ENCODE measurements at places on chromosomes 3 and 15.

- DNase-seq, result no peak
Observed at GRCh38 chr15:70578196-70578595, 185.2 kb downstream of the UACA start.

GRCh38 chr3:62109534-62109933, 263.8 kb downstream of the FEZF2 start:
- DNase-seq, result no peak

DNA sequence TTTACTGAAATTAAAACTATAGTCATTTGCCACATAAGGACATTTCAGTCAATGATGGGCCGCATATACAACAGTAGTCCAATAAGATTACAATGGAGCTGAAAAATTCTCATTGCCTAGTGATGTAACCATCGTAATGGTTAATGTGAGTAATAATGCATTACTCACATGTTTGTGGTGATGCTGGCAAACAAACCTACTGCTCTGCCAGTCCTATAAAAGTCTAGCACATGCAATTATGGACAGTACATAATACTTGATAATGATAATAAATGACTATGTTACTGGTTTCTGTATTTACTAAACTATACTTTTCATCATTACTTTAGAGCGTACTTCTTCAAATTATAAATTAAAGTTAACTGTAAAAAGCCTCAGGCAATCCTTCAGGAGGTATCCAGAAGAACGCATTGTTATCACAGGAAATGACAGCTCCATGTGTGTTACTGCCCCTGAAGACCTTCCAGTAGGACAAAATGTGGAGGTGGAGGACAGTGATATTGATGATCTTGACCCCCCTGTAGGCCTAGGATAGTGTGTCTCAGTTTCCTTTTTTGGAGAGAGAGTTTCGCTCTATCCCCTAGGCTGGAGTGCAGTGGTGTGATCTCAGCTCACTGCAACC, 102.7 kb downstream of the ATP1B3 start:
- no peak for DNase-seq

GRCh38 chr3:173750095-173750494, 352.6 kb downstream of the NLGN1 start:
- no peak for DNase-seq

DNA sequence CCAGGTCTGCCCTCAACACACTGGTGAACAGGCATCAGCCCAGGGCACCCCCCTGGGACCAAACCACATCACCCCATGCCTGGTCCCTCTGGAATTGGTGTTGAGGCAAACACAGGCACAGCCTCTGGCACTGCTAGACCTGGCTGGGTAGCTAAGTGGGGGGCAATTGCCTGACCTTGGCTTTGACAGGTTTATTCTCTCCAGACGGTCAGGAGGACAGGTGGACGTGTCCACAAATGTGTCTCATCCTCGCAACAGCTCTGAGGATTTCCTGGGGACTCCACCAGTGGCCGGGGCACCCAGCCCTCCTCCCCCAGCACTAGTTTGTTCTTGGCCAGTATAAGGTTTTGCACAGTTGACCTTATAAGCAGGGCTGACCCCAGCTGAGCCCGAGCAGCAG, 31.3 kb downstream of the TKT start:
- DNase-seq, result no peak

GRCh38 chr3:4547799-4548198, 54.7 kb downstream of the ITPR1 start:
- DNase-seq, result no peak

DNA sequence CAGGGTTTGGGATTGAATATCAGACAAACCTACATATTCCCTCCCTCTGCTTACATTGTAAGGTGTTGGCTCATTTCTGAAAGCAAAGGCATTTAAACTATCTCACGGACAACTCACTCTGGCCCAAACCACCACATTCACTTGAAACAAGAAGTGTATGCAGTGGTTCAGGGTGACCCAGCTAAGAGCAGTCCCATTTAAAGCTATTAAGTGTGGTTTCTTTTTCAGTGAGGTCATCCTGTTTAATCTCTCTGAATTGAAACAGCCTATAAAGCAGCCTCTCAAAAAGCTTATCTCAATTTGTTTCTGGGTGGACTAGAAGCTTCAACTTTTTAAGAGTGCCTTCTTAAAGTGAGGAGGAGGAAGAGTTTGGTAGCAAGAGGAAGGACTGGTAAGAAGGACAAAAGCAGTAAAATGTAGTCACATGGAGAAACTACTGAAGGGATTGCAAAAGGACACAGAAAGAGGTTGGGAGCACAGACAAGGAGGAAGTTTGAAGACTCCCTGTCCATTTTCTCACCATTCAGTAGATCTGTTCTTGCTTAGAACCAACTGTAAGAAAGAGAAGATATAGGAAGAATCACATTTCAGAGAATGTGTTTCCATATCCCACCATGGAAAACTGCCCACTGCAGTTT, 151.6 kb downstream of the TMCO5A start:
- DNase-seq, result no peak

DNA sequence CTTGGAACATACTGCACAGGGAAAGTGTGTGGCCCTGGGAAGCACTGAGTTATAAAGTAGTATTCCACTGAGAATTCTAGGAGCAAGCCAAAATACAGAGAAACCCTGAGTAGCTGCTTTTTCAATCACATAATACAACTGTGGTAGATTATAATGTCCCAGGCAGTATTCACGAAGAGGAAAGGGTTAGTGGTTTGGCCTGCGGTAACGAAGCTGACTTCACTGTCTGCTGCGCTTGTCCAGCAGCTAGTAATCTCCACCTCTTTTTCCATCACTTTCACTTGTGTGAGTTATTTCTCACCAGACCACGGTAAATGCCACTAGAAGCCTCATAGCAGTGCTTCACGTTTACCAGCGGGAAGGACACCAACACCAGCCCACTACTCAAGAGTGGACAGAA, 34.4 kb downstream of the RPL39L start:
- no peak for DNase-seq

GRCh38 chr3:66092175-66092995, 53.7 kb upstream of the MAGI1 start:
- no peak for DNase-seq

DNA sequence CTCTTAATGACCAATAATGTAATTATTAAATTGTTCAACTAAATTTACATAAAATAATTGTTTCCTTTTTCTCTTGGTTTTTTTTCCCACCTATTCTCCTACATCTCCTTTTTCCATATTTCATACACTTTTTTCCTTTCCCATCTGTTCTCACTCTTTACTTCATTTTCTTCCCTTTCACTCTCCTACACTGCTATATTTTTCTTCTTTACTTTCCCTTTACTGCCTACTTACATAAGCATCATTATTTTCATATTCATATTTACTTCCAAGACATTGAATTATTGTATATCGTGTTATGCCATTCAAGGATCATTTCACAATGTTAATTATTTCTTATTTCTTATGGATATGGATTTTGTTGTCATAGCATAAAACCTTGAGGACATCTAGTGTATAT, 1275.6 kb downstream of the NSUN3 start:
- no peak for DNase-seq

GRCh38 chr3:68056556-68056955, 402.1 kb upstream of the SUCLG2 start:
- DNase-seq, result no peak

DNA sequence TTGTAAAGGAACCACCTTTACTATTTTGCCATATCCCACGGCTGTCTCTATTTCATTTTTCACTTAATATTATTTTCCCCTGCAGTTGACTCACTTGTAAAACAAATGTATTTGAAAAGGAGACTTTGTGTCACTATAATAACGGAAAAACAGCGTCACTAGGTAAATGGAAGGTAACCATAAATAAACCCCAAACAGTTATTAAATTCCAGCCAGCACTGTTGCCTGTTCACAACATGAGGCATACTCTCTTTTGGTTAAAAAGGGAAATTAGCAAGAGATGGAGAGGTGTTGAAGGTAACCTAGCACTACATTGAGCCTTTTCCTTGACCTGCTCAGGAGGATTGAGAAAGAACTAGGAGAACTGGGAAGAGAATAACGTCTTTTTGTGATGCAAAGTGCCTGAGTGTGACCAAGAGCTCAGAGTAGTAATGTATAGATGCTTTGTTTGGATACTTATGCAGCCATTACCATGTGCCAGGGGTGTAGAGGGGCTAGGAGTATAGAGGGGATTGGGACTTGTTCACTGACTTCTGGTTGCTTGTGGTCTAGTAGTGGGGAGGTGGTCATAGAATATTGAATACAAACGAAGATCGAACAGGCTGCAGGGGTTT, 19.6 kb downstream of the FLNB start:
- DNase-seq, result no peak

- DNase-seq, result no peak
Observed at GRCh38 chr3:185155678-185156077, 2.8 kb upstream of the C3orf70 start.

GRCh38 chr15:37095770-37096557, 4.4 kb downstream of the MEIS2 start:
- no peak for DNase-seq

DNA sequence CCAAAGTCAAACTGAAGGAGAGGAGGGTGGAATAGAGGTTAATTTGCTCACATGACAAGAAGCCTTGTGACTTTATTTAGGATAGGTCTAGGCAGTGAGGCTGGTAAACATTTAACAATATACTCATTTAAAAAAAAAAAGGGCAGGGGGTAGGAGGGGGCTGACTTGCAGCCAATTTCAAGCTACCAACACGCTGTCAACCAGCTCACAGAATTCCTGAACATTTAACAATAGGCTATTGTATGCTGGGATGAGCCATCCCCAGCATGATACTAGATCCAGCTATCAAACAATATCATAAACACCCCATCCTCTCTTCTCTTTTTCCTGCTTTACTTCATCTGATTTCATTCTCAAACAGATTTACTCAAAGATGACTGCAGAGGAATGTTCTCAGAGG, 1096.3 kb upstream of the CFAP20DC start:
- no peak for DNase-seq

GRCh38 chr15:96142498-96142897, 188.0 kb upstream of the NR2F2 start:
- DNase-seq, result no peak

DNA sequence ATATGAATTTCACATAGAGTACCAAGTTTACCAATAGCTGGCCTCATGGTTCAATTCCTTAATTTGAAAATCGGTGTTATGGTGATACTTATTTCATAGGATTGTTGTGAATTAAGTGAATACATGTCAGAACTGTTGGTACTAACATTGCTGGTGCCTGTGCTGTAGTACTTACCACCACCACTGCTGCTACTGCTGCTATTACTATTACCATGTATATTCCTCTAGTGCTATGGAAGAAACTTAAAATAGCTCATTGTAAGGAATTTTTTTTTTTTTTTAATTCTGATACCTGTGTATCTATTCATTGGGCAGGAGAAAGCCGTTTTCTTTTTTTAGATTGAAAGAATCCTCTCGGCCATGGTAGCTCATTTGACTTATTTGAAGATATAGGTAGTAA, 3.6 kb downstream of the FYTTD1 start:
- no peak for DNase-seq

- DNase-seq, result no peak
Observed at GRCh38 chr3:152222327-152222726, 46.4 kb upstream of the MBNL1 start.

DNA sequence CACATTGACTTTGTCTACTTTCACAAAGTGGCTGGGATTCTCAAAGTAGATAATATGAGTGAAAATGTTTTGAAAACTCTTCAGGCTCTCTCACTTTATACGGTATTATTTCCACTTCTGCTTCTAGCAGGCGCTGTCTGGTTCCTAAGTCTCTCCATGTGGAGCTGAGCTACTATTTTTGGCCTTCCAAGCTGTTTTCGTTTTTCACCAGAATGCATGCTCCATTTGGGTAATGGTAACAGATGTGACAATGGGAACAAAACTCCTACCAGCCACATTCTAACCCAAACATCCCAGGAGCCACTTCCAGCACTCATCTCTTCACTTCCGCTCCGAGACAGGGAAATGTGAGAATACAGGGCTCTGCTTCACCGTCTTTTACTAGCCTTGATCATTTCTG, 586.7 kb downstream of the NTRK3 start:
- no peak for DNase-seq

GRCh38 chr15:39180483-39180933, 400.4 kb upstream of the THBS1 start:
- no peak for DNase-seq

DNA sequence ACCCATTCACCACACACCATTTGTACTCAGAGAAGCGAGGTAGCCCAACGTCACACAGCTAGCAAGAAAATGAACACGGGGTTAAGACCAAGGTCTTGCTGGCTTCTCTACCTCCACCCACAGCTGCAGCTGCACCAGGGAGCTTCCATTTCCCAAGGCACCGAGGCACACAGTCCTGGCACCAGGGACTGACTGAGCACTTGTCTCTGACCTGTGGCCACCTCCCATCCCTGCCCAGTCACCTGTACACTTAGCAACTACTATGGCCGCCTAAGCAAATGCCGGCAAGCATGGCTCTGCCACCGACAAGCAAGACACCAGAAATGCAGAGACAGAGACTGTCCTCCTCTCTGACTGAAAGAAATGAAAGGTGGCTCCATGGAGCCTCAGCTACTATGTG, 15.3 kb downstream of the ZXDC start:
- DNase-seq, result no peak

- DNase-seq, result no peak
Observed at GRCh38 chr3:123090728-123091531, 24.1 kb downstream of the PDIA5 start.

- no peak for DNase-seq
Observed at GRCh38 chr3:112629425-112629824, 11.5 kb downstream of the CCDC80 start.

DNA sequence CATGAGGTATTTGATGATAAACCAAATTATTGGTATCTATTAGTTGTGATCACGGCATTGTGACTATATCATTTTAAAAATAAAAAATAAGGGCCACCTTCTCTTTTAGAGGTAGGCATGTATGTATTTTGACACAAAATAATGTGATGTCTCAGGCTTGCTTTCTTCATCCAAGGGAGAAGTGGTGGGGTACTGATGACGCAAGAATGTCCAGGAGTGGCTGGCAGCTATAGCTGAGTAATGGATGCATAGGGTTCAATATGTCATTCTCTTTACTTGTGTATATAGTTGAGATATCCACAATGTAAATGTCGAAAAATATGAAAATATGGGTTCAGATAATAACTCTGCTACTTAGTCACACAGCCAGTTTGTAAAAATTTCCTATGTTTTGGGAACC, 46.8 kb upstream of the NSMCE3 start:
- DNase-seq, result no peak

DNA sequence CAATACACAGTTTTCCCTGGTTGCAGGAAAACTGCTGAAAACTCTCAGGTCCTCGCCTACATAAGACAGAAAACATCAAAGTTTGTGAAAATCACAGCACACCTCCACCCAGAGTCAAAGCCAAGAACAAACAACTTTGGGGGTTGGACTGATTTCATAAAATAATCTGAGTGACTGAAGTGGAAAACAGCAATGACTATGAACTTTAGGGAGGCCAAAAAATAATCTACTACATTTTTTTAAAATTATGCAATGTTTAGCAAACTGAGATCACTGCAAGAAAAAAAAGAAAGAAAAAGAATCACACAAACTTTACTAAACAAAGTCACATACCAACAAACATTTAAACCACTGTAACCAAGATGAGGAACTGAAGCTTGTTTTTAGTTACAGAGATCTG, 15.9 kb upstream of the FOXP1 start:
- DNase-seq, result no peak
